ENCODE measurements at places on chromosomes 3 and 15.

DNA sequence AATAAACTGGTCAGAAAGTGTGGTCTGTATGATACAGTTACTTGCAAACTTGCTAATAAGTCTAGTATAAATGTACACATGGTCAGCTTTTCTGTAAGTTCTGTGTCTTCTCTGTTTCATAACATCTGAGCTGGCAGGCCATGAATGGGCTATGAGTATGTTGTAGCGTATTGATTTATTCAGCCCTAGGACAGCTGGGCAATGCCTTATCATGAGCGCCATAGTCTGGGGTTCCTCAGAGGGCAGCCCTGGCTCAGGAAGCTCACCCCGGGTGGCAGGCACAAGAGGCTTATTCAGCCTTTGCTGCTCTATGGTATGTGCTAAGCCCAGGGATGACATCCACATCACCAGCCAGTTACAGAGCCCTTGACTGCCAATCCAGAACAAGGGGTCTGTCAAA is 50.7 kb upstream of the CCR2 start:
- no peak for DNase-seq

DNA sequence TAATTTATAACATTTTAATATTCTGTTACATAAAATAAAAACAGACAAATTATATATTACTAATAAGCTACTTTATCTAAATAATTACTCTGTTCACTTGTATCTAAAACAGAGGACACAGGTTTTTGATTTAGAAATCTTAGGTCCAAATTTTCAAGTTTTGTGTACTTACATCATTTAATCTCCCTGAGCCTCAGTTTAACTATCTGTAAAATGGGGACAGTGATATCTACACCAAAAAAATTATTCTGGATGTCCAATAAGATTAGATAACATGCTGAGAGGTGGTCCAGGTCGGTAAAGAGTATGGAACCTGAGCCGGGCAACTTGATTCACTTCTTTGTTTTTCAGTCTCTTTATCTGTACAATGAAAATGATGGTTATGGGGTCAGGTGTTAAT is 263.8 kb upstream of the CDIN1 start:
- no peak for DNase-seq

- DNase-seq, result no peak
Observed at GRCh38 chr3:176611703-176612102, 585.6 kb downstream of the TBL1XR1 start.

DNA sequence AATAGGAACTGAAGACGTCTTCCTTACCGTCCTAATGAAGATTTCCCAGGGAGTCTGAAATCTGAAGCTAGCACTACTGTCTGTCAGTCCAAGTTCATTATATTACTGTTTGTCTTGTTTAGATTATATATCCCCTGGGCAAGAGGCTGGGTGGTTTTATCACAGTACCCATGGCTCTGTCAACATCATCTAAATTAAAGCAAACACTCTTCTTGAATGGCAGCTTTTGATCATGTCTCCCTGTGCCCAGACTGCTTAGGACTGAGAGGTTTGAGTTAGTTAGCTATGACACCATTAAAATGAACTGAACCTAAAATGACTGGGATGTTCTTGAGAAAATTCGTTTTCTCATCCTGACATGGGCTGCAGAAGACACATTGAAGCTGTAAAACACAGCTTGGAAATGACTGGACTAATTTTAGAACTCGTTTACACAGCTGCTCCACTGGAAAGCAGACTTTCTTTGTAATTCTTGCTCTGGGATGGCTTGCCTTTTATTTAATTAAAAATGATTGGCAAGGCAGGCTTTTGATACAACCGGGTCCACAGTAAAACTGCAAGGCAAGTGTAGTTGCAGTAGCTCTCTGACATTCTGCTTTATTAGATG is 243.5 kb downstream of the MFSD1 start:
- no peak for DNase-seq

DNA sequence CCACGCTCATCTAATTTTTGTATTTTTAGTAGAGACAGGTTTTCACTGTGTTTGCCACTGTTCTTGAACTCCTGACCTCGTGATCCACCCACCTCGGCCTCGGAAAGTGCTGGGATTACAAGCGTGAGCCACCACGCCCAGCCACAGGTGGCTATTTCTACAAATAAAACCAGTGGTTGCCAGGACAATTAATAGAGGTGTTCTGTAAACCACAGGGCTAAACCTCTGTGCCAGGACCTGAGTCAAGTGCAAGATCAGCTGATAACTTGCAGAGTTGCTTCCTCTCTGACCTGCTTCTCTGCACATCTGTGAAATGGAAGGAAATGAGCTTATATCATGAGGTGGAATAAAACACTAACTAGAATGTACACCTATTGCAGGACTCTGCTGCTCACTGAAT is 72.8 kb downstream of the CD200R1L start:
- DNase-seq, result no peak

- no peak for DNase-seq
Observed at GRCh38 chr3:174639406-174639805, 219.7 kb upstream of the NAALADL2 start.

GRCh38 chr3:81274671-81275070 is 486.8 kb downstream of the GBE1 start:
- no peak for DNase-seq

GRCh38 chr3:171358881-171359198 is 101.4 kb downstream of the TNIK start:
- no peak for DNase-seq

DNA sequence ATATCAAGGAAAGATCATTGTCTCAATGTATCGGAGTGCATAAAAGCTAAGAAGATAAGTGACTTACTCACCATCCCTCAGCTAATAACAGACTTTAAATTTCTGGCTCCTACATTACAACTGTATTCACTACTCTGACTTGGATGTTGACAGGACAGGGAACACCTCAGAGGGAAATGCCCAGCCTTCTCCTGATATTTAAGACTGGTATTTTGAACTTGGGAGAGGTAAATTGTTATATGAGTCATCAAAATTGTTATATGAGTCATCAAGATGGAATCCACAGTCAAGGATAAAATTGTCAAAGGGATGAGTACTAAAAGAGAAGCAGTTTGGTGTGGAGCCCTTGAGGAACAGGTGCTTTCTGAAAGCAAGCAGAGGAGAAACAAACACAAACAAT is 961.4 kb downstream of the VGLL3 start:
- no peak for DNase-seq

DNA sequence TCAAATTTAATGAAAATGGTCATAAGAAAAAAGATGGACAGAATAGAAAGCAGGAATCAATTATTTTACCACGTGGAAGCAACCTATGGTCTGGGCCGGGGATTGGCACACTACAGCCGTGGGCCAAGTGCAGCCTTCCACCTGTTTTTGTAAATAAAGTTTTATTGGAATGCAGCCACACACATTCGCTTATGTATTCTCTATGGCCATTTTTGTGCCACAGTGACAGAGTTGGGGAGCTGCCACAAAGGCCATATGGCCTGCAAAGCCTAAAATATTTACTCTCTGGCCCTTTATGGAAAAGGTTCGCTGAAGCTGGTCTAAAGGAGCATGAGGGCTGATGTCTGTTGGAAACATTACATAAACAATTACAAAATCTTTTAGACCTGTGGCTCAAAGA is 144.8 kb downstream of the TMCO5A start:
- DNase-seq, result no peak

GRCh38 chr15:80494351-80494751 is 90.2 kb downstream of the ARNT2 start:
- no peak for DNase-seq

GRCh38 chr15:81914734-81915256 is 131.0 kb downstream of the MEX3B start:
- no peak for DNase-seq

DNA sequence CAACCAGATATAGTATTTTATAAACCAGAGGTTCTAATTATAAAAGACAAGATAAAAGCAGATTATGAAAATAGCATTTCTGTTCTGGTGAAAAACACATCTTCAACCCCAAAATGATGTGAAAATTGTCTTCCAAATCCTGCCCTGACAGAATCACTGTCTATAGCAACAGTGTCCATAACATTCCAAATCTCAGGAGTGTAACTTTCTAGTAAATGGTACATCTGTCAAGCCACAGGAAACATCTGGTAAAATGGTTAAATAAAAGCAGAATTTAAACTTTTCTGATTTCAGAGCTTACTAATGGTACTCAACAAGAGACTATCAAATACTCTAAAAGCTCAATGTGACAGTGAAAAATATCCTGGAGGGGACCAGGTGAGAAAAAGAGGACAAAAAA is 60.5 kb downstream of the VGLL4 start:
- DNase-seq, result no peak

DNA sequence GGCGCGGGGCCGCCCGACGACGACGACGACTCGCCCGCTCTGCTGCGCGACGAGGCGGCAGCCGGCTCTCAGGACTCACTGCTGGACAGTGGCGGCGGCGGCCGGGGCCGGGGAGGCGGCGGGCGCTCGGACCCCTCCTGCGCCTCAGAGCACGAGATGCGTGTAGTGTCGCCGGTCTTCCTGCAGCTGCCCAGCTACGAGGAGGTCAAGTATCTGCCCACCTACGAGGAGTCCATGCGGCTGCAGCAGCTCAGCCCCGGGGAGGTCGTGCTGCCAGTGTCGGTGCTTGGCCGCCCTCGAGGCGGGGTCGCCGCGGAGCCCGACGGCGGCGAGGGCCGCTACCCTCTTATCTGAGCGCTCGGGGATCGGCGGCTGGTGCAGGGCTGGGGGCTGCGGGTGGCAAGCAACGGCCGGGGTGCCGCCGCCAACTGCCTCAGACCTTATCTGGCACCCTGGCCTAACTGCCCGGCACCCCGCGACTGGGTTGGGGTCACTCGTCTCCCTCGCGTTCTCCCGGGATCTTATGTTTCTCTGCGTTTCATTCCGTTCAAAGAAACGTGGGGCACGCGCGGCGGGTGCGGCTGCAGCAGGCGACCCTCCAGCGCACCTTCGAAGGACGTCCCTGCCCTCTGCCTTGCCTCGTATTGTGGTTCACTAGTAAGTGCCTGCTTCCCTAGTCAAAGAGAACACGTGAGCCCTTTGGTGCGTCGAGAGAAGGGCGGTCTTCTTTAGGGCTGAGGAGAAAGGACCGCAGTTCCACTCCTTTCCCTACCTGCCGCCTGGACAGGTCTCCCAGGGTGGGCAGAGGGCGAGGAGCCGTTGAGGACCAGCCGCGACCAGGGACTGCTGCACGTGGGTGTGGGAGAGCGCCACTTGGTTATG is 1.0 kb downstream of the C3orf80 start:
- no peak for DNase-seq

DNA sequence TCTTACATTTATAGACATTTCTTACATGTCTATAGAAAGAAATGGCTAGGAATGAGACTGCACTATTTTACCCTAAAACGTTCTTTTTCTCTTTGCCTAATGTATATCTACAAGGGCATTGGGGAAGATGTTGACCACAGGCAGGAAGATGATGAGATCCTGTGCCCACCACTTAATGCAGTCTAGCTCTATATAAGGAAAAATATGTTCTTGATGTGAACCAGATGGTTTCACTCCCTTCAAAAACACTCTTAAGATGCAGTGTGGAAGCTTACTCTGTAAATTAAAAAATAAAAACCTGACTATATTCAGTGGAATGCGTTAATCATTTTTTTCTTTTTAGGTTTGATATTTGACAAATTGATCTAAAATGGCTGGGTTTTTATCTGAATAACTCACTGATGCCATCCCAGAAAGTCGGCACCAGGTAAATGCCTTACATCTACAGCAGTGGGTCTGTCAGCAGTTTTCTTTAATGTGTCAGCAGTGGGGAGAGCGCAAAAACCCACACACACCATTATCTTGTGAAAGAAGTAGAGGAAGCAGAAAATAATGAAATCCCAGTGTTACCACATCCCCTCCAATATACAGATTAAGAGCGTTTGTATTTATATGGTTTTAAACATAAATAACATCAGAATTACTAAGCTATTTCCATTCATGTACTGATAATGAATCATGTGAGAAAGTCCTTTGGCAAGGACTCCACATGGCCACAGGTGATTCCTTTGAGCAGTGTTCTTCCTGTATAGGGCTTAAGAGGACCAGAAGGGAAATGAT is 10.1 kb downstream of the AGTR1 start:
- DNase-seq, result no peak

DNA sequence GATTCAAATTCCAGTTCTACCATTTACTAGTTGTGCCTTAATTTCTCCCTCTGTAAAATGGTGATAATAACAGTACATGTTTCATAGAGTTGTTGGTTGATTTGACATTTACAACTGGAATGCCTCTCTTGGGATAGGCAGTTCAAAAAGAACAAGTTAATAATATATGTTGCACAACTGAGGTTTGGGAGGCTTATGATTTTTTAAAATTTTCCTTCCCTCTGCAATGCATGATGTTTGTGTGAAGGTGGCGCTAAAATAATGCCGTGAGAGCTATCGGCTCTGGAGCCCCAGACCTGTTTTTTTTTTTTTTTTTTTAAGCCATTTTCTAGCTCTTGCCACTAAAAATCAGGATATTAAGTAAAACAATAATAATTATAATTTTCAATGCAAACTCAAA is 18.6 kb downstream of the DNAJB11 start:
- DNase-seq, result no peak

DNA sequence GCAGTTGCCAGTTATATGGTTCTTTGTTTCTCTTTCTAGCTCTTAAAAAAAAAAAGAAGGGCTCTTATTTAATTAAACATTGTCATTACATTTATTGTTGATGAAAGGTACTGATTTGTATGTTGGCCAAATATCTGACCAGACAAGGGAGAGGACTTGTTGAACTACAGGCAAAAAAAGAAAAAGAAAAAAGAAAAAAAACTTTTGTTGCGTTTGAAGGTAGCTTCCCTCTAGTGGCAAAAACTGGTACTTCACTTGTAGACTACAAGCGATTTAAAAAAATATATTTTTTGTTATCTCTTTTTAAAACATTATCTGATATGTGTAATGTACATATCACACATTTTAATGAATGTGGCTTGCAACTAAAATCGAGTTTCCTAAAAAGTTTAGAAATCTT is 280.6 kb downstream of the ROBO2 start:
- DNase-seq, result no peak

All from H54 (cell line).